Thymus (tissue), 14 donors: ENCODE measurements at places on chromosomes 7 and 10. TPM values are rescaled to one million over a fixed set of nuclear protein-coding genes. Genes with fewer than 3 reads are reported as not detected.

The AKR1B15 gene
- total RNA-seq = 0.24 TPM

- no peak for DNase-seq
These were observed 227.8 kb downstream of the TNS3 start for GRCh38 chr7:47354071-47354470.

GRCh38 chr7:127527561-127527960, 57.8 kb downstream of the GCC1 start:
- no peak for DNase-seq

DNA sequence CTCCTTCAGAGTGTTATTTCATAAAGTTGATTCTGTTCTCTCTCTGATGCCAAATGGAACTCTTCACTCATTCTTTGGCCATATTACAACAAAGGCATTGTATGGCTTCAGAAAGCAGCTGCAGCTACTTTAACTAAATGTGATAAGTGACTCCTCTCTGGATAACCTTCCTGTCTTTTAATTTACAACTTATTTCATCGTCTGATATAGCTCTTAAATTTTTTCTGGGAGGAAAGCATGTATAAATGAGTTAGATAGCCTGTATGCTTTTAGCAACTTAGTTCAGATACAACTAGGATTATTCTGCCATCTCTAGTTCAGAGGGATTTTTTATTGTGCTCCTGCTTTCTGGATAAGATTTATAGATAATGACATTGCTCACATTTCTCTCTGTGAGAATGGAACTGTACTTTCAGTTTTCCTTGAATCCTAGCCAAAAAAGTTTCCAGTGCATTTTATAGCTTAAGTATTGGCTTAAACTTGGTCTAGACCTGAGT, 57.5 kb downstream of the KLHDC10 start:
- no peak for DNase-seq

The SFTPA1 gene
- total RNA-seq = 1.4 TPM

GRCh38 chr10:84138478-84139125, 707 bp upstream of the GHITM start:
- no peak for DNase-seq

The WDR91 gene
- 14.3 TPM for total RNA-seq

GRCh38 chr10:4131407-4132215, 346.6 kb upstream of the KLF6 start:
- DNase-seq = peak; percentile 34

DNA sequence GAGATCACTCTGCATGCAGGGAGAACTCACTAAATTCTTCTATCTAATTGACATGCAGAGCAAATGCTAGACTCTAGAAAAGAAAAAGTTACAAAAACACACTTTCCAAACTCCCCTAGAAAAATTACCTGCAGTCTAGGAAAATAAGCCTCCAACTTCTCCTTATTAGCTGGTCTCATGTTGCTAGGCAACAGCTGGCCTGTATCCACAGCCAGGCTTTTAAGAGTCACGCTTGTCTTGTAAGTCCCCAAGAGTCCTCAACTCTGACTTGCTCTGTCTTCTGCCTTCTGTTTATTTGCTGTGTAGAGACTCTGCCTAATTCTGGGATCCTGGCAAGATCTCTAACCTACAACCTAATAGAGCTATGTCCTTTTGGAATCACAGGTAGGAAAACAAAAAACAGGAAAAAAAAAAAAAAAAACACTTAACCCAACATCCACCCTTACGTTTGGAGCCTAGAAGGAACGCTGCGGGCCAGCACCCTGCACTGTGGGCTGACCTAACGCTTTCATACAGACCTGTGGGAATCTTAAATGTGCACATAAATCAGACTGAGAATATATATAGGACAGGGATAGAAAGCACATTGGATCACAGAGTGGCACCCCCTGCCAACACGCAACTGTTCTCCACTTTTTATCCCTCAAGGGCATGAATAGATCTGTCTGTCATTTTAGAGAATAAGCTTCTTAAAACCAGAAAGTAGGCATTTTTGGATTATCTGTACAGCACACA, 117.0 kb upstream of the PTPRZ1 start:
- no peak for DNase-seq

The BMPER gene
- 1.0 TPM for total RNA-seq

The FAM131B gene
- 0.47 TPM for total RNA-seq

The ADO gene
- total RNA-seq = 17.1 TPM

DNA sequence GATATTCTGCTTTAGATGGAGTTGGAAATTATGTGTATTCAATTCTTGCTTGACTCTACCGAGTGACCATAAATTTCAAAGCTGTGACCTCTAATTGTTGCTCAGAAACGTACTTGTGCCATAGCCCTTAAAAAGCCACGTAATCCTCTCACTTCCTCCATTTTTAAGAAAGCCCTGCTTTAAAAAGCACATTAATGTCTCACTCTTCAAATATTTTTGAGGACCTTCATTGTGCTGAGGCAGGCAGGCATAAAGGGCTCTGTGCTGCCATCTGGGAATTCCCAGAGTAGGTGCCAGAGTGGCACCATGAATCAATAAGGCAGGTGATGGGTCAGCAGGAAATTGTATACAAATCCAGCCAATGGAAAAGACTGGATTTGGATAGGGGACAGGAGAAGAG, 97.7 kb upstream of the FAM204A start:
- DNase-seq = no peak

- no peak for DNase-seq
These were observed 117.5 kb upstream of the LAMB4 start for GRCh38 chr7:108247614-108248013.

DNA sequence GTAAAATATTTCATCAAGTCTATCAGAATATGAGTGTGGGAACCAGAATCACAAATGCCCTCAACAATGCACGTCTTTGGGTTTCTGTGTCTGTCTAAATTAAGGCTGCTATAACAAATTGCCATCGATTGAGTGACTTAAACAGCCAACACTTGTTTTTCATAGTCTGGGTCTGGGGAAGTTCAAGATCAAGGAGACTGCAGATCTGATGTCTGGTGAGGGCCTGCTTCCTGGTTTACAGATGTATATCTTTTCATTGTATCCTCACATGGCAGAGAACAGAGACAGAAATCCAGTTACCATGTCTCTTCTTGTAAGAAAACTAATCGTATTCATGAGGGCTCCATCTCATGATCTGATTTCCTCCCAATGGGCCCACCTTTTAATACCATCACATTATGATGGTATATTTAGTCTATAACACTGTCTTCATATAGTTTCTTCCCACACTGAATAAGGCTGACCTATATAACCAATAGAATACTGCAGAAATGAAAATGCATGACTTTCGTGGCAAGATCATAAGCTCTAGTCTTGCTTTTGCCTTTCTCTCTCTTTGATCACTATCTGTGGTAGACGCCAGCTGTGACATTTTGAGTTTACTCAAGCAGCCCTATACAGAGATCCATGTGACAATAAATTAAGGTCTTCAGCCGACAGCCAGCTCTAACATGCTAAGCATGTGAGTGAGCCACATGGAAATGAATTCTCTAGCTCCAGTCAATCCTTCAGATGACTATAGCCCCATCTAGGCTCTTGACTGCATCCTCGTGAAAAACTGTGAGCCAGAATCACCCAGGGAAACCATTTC, 51.9 kb downstream of the THSD7A start:
- peak; percentile 28 for DNase-seq

The STEAP4 gene
- 0.38 TPM for total RNA-seq

- no peak for DNase-seq
These were observed 63.4 kb downstream of the SRPK2 start for GRCh38 chr7:105325216-105325904.

DNA sequence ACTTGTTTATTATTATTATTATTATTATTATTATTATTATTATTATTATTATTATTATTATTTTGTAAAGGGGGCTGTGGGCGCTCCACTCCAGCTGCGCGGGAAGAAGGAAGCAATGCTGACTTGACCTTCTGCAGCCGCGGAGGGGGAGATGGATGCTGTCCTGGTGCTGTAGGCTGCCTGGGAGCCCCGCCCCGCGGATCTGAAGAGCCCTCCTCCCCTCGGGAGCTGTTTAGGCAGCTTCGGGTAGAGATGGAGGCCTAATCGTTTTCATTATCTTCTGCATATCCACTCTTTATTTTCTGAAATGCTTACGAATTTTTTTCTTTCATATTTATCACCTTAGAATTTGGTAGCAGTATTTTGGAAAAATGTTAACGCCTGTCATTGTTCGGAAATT, 101.2 kb upstream of the KLF6 start:
- no peak for DNase-seq

The SPDYE2 gene
- 0.05 TPM for total RNA-seq

The CABCOCO1 gene
- total RNA-seq = 0.14 TPM

The LRMDA gene
- 2.5 TPM for total RNA-seq

- DNase-seq = no peak
These were observed 292.7 kb downstream of the RPS24 start for GRCh38 chr10:78326372-78326771.

DNA sequence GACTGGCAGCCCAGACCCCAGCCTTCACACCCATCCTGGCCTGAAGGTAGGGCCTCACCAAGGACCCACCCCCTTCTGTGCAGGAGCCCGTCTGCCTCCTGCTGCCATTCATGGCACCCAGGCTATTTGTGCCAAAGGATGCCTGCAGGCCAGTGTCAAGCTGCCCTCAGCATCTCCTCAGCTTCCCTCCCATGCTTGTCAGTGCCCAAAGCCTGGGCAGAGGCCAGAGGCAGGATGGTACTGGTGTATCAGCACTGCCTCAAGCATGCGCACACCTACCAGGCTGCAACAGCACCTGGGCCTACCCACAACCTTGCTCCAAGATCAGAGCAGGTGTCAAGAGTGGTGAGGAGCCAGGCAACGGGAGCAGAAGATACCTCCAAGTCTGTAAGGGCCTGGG, 27.6 kb downstream of the SFTPA1 start:
- DNase-seq = no peak

- DNase-seq = no peak
These were observed 232.9 kb upstream of the KAT6B start for GRCh38 chr10:74593470-74593869.

The GDF2 gene
- total RNA-seq = not detected

DNA sequence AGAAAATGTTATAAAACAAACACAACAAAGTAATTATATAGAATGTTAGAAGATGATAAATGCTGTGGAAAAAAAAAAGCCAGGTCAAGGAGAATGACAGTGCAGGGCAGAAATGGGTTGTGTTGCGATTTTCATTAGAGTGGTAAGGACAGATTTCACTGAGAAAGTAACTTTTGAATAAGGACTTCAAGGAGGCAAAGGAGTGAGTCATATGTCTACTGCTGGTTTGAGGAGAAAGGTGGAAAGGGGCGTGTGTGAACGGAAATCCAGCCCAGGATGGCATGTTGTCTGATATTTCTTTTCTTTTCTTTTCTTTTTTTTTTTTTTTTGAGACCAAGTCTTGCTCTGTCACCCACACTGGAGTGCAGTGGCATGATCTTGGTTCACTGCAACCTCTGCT, 12.3 kb upstream of the DLD start:
- DNase-seq = no peak

- DNase-seq = no peak
These were observed 81.6 kb upstream of the MSRB2 start for GRCh38 chr10:23013581-23014335.

The CCL24 gene
- total RNA-seq = 0.19 TPM

- DNase-seq = no peak
These were observed 58.3 kb downstream of the ST7 start for GRCh38 chr7:117011419-117012260.

- DNase-seq = no peak
These were observed at the start of gene TMEM176B for GRCh38 chr7:150799741-150800580. TMEM176B (minus strand) TSS chr7:150800364; CDS start chr7:150796569, 3,795 bp downstream.

The SCIN gene
- 0.33 TPM for total RNA-seq

The SLC13A1 gene
- under 0.01 TPM for total RNA-seq
